Esophagus mucosa (tissue), 1 donor: ENCODE measurements at places on chromosomes 16 and 17.

GRCh38 chr16:75114946-75115825 is 1.4 kb downstream of the LDHD start:
- ATAC-seq = no peak

DNA sequence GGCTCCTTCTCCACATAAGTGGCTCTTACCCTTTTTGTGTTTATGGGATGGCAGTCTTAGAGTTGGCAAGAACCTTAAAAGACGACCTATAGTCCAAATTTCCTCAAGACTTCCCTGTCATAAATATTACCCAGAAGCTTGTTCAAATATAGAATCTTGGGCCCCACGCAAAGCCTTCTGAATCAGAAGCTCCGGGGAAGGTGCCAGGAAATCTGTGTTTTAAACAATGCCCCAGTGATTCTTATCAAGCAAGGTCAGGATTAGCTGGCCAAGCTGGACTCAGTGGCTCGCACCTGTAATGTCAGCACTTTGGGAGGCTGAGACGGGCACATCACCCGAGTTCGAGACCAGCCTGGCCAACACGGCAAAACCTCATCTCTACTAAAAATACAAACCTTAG is 85.7 kb downstream of the TIMM22 start:
- ATAC-seq = no peak

DNA sequence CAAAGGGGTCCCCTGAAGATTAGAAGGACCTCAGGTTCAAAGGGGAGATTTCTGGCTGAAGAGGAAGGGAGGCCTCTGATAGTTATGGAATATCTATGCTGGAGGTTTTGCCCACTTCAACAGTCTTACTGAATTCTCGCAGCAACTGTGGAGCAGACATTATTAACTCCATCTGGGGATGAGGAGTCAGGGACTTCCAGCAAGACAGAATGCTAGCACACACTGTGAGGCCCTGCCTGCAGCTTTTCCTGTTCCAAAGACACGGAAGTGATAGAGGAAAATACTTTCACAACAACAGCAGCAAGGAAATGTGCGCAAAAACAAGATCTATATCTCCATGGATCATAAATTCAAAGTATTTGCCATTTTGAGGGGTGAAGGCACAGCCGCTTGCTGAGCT is 72.8 kb downstream of the RPH3AL start:
- no peak for ATAC-seq

DNA sequence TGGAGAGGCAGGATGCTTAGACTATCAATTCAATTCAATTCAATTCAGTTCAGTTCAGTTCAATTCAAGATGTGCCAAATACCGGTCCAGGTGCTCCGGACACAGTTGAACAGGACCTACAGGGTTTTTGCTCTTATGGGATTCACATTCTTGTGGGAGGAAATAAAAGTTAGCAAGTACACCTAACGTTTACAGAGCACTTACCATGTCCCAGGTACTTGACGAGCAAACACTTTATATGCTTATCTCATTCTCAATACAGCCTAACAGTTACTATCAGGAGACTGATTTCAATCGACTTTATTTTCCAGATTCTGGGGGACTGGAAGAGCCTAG is 467 bp upstream of the GDE1 start:
- ATAC-seq = no peak

DNA sequence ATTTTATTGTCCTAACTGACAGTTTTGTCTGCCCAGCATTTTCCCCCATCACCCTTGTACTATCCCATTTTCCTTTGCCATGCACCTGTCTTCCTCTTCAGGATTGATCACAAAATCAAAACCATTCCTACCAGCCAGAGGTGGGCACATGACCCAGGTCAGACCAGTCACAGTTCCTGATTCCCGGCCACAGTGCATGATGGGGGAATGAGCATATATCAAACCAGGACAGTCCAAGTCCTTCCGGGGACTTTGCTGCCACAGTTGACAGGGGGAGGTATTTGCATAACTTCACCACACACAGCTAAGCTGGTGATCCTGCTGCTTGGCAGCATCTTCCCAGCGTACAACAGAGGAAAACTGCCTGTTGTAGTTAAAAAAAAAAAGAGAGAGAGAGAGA is 493.9 kb downstream of the WWOX start:
- no peak for ATAC-seq

DNA sequence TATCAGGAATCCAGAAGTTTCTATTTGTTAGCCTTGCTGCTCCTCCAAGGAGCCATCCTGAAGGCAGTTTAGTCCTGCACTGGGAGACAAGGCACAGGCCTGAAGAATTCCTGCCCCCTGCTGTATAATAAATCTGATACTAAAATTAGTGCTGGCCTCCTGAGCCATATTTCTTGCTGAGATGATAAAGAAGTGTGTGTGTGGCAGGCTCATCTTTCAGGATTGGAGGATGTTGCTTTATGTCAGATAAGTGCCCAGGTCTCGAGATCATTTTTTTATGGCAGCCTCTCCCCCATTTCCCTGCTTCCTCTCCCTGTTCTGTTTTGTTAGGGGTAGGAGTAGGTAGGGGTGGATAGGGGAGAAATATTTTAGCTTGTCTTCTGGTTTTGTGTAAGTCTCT is 26.0 kb downstream of the MSI2 start:
- no peak for ATAC-seq

- ATAC-seq = peak; percentile 12
Measured at GRCh38 chr17:80279895-80280294, 19.2 kb downstream of the RNF213 start.

- ATAC-seq = no peak
Measured at GRCh38 chr17:73635101-73635817, 9.0 kb downstream of the SDK2 start.

- no peak for ATAC-seq
Measured at GRCh38 chr16:57102888-57103851, 10.8 kb downstream of the CPNE2 start.

- ATAC-seq = no peak
Measured at GRCh38 chr16:89367538-89367915, 122.8 kb downstream of the ANKRD11 start.

DNA sequence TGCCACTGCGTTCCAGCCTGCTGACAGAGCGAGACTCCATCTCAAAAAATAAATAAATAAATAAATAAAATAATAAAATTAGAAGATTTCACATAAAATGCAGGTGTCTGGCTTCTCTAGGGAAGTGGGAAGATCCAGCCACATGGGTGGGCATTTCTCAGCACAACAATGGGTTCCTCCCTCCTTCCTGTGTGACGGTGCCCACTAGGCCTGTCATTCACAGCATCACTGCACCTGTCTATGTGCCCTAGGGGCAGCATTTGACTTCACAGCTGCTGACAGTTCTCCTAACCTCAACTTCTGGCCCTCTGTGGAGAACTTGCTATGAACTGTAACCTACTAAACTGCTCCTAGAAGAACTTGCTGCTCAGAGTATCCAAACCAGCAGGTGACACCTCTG is 3.0 kb downstream of the ABHD15 start:
- ATAC-seq = no peak

GRCh38 chr16:80027007-80027965 is 426.7 kb upstream of the MAF start:
- peak; percentile 97 for ATAC-seq

DNA sequence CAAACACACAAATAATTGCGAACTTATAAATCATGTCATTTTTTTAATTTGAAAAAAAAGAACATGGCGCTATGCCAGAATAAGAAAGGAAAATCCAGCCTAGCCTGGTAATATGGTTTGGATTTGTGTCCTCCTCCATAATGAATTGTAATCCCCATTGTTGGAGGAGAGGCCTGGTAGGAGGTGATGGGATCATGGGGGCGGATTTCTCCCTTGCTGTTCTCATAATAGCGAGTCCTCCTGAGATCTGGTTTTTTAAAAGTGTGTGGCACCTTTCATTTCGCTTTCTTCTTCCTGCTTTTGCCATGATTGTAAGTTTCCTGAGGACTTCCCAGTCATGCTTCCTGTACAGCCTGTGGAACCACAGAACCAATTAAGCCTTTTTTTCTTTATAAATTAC is 65.9 kb upstream of the TANC2 start:
- no peak for ATAC-seq

GRCh38 chr16:89407282-89407924 is 83.0 kb downstream of the ANKRD11 start:
- no peak for ATAC-seq

DNA sequence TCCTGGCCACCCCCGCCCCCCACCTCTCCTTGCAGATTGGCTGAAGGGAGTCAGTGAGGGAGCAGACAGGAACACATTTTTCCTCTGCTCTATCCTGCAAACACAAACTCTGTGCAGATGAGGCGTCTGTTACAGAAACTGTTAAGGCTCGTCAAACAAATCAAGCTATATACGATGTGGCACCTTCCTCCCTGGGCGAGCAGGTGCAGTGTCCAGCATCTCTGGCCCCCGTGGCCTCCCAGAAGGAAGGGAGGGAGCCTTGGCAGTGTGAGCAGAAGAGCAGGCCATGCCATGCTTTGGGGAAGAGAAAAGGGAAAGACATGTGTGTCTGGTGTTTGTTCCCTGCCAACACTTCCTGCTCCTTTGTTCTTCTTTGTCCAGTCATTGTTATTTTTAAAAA is 267.8 kb downstream of the UTP18 start:
- no peak for ATAC-seq

- ATAC-seq = no peak
Measured at GRCh38 chr17:68231541-68231940, 16.3 kb upstream of the AMZ2 start.

DNA sequence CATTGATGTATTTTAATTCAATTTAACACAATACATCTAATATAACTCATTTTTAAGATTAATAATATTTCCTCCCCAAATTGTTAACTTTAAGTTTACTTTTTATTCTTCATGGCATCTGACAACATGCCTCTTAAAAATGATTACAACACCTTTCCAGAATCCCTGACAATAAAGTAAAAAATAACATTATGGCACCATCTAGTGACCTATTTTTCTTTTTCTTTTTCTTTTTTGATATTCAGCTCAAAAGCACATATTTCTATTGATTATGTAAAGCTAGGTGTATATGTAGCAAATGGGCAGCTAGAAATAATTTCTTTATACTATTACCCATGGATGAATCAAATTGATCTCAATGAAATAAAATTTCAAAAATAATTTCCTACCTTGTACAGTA is 834.3 kb upstream of the CDH8 start:
- no peak for ATAC-seq

GRCh38 chr17:57925361-57925990 is 29.7 kb downstream of the CUEDC1 start:
- ATAC-seq = no peak

DNA sequence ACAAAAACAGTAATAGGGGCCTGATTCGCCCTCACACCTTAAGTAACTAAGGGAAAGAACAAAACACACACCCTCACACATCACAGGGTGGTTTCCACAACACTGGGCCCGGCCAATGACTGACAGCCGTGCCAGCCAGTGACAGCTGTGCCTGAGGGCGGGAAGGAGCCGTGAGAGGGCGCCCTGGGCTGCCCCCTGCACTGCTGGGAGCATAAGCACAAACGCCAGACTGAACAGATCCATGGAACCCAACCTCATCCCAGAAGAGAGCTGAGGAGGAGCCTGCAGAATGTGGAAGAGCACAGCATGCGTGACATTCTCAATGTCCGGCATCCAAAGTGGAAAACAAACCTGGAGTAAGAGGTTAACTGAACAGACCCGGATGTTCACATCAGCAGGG is 16.0 kb downstream of the CSNK1D start:
- ATAC-seq = peak; percentile 52

GRCh38 chr16:54886078-54886477 is 44.6 kb upstream of the IRX5 start:
- ATAC-seq = no peak

- peak; percentile 20 for ATAC-seq
Measured at GRCh38 chr16:87053016-87053982, 263.9 kb downstream of the C16orf95 start.

- peak; percentile 73 for ATAC-seq
Measured at GRCh38 chr16:11597235-11598095, 10.7 kb upstream of the LITAF start.
